ENCODE measurements at places on chromosomes 3 and 15.

- no peaks in the 10 kb centered on the region for H3K36me3 ChIP-seq
- H3K27ac ChIP-seq: no peak overlapping the region
- H3K27me3 ChIP-seq: peaks cover 7% of the 10 kb centered on the region
Measured at GRCh38 chr15:83685916-83686332, 32.0 kb downstream of the ADAMTSL3 start.

DNA sequence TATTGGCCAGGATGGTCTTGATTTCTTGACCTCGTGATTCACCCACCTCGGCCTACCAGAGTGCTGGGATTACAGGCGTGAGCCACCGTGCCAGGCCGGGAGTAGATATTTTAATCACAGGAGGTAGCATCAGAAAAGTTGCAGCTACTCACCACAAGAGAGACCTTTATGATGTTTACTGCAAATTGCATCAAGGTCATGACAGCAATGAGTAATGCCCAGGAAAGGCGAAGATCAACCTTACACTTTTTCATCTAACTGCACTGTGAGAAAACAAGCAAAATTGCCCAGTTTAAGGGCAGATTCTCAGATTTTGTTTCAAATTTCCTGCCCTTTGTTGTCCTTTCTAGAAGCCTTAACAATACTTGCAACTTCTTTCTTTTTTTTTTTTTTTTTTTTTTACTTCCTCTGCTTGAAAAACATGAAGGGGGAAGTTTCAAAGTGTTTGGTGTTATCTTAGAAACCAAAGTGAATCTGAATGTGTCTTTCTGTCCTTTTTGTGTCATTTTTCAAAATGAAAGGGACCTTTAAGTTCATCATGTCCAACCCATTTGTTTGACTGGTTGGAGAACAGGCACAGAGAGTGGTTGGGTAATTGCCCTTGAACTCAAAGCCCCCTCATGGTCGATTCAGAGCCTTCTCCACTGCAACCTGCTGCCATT lies 25.0 kb downstream of the TGFBR2 start:
- DNase-seq: peak; percentile 84
- peak overlapping the region; percentile 91 for H3K27ac ChIP-seq
- peaks cover 43% of the 10 kb centered on the region for H3K36me3 ChIP-seq
- peaks cover 89% of the 10 kb centered on the region for H3K4me1 ChIP-seq
- H3K27me3 ChIP-seq: no peaks in the 10 kb centered on the region

DNA sequence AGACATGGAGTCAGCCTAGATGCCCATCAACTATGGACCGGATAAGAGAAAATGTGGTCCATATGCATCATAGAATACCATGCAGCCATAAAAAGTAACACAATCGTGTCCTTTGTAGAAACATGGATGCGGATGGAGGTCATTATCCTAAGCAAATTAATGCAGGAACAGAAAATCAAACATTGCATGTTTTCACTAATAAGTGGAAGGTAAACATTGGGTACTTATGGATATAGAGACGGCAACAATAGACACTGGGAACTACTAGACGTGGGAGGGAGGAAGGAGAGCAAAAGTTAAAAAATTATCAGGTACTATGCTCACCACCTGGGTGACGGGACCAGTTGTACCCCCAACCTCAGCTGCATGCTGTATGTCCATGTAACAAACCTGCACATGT lies 2.5 kb downstream of the PLD1 start:
- peaks cover 10% of the 10 kb centered on the region for H3K4me1 ChIP-seq
- peaks cover 30% of the 10 kb centered on the region for H3K27me3 ChIP-seq
- no peak overlapping the region for H3K27ac ChIP-seq
- H3K4me3 ChIP-seq: no peak overlapping the region
- DNase-seq: no peak
- H3K36me3 ChIP-seq: no peaks in the 10 kb centered on the region

DNA sequence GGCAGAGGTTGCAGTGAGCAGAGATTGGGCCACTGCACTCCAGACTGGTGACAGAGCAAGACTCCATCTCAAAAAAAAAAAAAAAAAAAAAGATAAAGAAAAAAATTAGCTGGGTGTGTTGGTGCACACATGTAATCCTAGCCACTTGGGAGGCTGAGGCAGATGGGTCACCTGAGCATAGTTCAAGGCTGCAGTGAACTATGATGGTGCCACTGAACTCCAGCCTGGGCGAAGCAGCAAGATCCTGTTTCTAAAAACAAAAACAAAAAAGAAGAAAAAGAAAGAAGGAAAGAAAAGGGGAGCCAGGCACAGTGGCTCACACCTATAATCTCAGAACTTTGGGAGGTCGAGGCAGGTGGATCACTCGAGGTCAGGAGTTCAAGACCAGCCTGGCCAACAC lies 32.9 kb downstream of the PIK3CB start:
- H3K4me3 ChIP-seq: no peak overlapping the region
- H3K27ac ChIP-seq: no peak overlapping the region
- no peak for DNase-seq
- no peaks in the 10 kb centered on the region for H3K27me3 ChIP-seq
- H3K36me3 ChIP-seq: peaks cover 5% of the 10 kb centered on the region

GRCh38 chr15:39896846-39897245 lies 23.2 kb downstream of the GPR176 start:
- no peak overlapping the region for H3K4me3 ChIP-seq
- H3K4me1 ChIP-seq: no peaks in the 10 kb centered on the region
- peaks cover 10% of the 10 kb centered on the region for H3K27me3 ChIP-seq
- H3K27ac ChIP-seq: no peak overlapping the region
- H3K36me3 ChIP-seq: no peaks in the 10 kb centered on the region

GRCh38 chr3:141291559-141292355 lies 60.1 kb downstream of the PXYLP1 start:
- no peaks in the 10 kb centered on the region for H3K27me3 ChIP-seq
- DNase-seq: no peak
- peaks cover 9% of the 10 kb centered on the region for H3K36me3 ChIP-seq
- H3K4me1 ChIP-seq: peaks cover 14% of the 10 kb centered on the region

DNA sequence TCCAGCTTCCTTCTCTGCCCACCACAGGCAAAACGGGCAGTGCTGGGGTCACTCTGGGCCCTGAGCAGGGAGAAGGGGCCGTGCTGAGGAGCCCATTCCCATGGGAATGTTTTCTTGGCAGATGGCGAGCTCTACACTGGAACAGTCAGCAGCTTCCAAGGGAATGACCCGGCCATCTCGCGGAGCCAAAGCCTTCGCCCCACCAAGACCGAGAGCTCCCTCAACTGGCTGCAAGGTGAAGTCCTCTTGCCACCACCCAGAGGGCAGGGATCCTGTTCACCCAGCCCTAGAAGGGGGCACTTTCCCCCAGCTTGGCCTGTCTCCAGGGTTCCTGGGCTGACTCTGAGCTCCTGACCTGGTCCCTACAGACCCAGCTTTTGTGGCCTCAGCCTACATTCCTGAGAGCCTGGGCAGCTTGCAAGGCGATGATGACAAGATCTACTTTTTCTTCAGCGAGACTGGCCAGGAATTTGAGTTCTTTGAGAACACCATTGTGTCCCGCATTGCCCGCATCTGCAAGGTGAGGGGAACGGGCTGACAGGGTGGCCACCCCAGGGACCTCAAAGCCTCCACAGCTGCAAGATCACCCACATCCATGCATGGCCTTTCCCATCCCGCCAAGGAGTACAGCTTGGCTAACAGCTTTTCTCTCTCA lies 12.4 kb downstream of the CIB1 start:
- H3K36me3 ChIP-seq: peaks cover 2% of the 10 kb centered on the region
- H3K4me3 ChIP-seq: no peak overlapping the region
- DNase-seq: peak; percentile 51

GRCh38 chr3:135089451-135089850 lies 294.4 kb downstream of the EPHB1 start:
- H3K4me3 ChIP-seq: no peak overlapping the region
- H3K4me1 ChIP-seq: no peaks in the 10 kb centered on the region
- DNase-seq: no peak
- H3K36me3 ChIP-seq: no peaks in the 10 kb centered on the region

- H3K4me3 ChIP-seq: no peak overlapping the region
- no peaks in the 10 kb centered on the region for H3K36me3 ChIP-seq
- DNase-seq: no peak
- H3K27me3 ChIP-seq: peaks cover 13% of the 10 kb centered on the region
- no peak overlapping the region for H3K27ac ChIP-seq
Measured at GRCh38 chr15:45314960-45315359, 62.9 kb downstream of the SLC28A2 start.

DNA sequence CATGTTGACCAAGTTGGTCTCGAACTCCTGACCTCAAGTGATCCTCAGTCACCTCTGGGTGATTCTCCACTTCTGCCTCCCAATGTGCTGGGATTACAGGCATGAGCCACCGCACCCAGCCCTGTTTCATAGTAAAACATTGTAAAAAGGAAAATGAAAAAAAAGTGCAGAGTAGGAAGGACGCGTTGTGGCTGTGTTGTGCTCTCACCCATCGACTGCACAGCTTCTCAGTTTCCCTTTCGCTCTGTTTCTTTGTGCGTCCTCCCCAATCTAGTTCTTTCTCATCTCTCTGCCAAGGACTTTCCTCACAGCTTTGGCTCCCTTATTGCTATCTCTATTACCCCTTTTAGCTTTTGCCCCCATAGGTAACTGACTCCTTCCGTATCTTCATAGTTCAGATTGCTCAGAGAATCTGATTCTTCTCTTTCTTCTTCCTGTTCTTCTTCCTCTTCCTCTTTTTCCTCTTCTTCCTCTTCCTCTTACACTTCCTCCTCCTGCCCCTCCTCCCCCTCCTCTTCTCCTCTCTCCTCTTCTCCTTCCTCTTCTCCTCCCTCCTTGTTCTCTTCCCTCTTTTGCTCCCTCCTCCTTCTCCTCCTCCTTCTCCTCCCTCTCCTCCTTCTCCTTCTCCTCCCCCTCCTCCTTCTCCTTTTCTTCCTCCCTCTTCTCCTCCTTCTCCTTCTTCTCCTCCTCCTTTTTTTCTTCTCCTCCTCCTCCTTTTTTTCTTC lies 81.1 kb upstream of the VGLL4 start:
- peaks cover 5% of the 10 kb centered on the region for H3K27me3 ChIP-seq
- peak overlapping the region; percentile 62 for H3K27ac ChIP-seq
- H3K4me3 ChIP-seq: peak overlapping the region; percentile 48
- peaks cover 14% of the 10 kb centered on the region for H3K4me1 ChIP-seq
- DNase-seq: peak; percentile 56

Data from activated CD4-positive, alpha-beta memory T cell treated with anti-CD3 and anti-CD28 coated beads for 36 hours (primary cell).